ENCODE measurements at places on chromosomes 11 and 22.

- peak; percentile 67 for DNase-seq
These were observed 165.6 kb downstream of the SHANK2 start for GRCh38 chr11:71086687-71087258.

DNA sequence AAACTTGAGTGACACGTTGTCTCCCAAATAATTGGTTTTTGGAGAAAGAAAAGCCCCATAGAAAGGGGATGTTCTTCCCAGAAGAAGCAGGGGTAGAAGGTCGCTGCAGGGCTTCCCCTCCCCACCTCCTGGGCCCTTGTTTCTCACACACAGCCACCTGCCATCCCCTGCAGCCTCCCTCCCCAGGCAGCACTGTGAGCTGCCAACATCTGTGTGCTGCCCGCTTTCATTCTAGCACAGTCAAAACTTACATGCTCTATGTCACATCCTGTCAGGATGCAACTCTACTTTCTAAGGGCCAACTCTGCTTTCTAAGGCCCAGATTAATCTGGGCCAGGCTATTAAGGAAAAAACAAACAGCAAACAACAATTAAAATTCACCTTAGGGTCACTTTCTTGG is 309.4 kb upstream of the ZC3H12C start:
- no peak for DNase-seq

DNA sequence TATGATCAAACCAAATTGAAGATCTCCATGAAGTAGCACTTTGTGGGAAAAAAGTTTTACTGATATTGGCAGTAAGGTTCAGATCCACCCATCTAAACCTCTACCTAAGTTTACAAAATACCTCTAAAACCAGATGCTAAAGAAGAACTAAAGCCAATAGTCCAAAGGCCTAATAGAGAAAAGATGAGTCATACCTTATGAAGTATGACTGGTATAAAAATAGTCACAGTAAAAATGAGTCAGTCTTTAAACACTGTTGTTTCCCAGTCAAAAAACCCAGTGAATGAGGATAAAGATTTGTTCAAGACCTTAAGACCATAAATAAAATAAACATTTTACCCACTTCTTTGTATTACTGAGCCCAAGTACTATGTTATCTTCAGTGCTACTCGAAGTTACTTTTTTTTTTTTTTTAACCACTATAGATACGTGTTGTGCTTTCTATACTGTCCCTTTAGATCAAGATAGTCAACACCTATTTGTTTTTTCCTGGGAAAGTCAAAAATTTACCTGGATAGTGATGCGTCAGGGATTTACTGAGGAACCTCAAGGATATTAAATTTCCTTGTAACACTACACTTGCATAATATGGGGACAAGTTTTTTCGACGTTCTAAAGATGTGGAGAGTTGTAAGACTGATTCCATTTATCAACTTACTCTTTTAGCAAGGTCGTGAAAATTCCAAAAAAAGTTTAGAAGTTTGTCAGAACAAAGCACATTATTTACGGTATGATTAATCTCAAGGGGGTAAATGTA is 87.3 kb downstream of the CCDC73 start:
- no peak for DNase-seq

DNA sequence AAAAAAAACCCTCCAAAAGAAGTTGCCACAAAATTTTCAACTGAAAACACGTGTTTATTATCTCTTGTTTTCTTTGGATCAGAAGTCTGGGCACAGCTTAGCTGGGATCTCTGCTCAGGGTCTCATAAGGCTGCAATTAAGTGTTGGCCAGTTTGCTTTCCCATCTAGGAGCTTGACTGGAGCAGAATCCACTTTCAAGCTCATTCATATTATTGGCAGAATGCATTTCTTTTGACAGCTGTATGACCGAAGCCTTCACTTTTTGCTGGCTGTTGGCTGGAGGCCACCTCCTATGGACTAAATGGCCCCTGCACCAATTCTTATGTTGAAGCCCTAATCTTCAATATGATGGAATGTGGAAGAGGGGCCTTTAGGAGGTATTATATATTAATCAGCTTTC is 139.6 kb downstream of the DDX10 start:
- peak; percentile 52 for DNase-seq

- peak; percentile 2 for DNase-seq
These were observed 27.7 kb downstream of the LRRC4C start for GRCh38 chr11:41431784-41432183.

DNA sequence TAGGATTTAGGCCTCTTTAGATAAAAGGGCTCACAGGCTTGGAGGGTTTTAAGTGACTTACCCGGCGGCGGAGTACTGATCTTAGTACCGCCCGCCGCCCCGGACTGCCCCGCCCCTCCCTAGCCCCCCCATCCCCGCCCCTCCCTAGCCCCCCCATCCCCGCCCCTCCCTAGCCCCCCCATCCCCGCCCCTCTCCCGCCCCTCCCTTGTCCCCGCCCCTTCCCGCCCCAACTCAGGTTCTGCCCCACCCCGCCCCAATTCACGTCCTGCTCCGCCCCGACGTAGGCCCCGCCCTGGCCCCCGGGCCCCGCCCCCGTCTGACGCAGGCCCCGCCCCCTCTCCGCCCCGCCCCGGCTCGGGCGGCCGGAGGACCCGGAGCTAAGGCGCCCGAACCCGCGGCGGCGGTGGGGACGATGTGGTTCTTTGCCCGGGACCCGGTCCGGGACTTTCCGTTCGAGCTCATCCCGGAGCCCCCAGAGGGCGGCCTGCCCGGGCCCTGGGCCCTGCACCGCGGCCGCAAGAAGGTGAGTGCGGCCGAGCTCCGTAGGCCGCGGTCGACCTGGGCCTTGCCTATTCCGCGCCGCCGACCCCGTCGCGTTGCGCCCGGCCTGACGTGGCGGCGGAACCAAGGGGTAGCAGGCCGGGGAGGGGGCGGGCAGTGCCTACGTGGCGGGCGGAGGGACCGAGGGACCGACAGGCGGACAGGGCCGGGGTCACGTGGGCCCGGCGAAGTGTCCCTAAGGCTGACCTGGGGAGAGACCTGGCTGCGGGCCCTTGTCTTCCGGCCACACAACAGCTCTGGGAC is at the start of gene SCYL1:
Gene SCYL1 (plus strand): TSS at position 343 of the 805 bp plus-strand sequence. CDS start 71 bp downstream, at position 414.
- DNase-seq, result peak; percentile 90

- no peak for DNase-seq
These were observed 103.0 kb downstream of the SPATA19 start for GRCh38 chr11:133742353-133742752.

GRCh38 chr22:42743501-42743991 is 22.9 kb upstream of the A4GALT start:
- DNase-seq, result peak; percentile 92

- DNase-seq, result no peak
These were observed 340.0 kb downstream of the METTL15 start for GRCh38 chr11:28448186-28448585.

GRCh38 chr11:13145461-13145860 is 132.1 kb upstream of the BMAL1 start:
- no peak for DNase-seq

GRCh38 chr11:120773501-120774031 is 250.3 kb upstream of the TBCEL start:
- no peak for DNase-seq

GRCh38 chr22:30606455-30607299 is at the start of gene TCN2:
TSS of gene TCN2 (plus strand) at chr22:30607174. CDS start at chr22:30607332, 158 bp downstream.
- DNase-seq, result peak; percentile 84

DNA sequence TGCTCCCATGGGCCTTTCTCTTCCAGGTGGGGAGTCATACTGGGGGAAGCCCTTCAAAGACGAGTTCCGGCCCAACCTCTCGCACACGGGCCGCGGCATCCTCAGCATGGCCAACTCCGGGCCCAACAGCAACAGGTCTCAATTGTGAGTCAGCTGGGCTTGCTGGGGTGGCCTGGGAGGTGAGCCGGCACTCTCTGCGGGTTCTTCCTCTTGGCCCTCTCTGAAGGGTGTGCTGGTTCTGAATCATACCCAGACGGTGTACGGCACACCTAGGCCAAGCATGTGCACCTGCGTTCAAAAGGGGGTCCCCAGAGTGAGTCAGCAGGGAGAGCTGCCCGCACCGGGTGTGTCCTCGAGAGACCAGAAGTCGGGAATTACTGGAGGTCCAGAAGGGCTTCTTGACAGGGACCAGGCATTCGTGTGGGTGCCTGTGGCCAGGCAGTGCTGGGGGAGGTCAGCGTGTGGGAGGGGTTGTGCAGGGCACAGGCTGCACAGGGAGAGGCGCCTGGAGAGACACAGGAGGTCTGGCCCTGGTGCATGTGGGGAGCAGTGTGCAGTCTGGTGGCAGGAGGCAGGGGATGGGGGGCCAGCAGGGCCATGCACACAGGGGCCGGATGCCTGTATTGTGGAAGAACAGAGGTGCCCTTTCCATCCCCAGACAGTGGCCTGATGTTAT is 23.0 kb downstream of the PPIL2 start:
- no peak for DNase-seq

- DNase-seq, result no peak
These were observed 282.0 kb downstream of the SBF2 start for GRCh38 chr11:10012068-10012467.

- DNase-seq, result peak; percentile 31
These were observed 32.3 kb downstream of the MTMR2 start for GRCh38 chr11:95891423-95892170.

- peak; percentile 84 for DNase-seq
These were observed 26.5 kb downstream of the SGSM3 start for GRCh38 chr22:40396882-40397281.

GRCh38 chr11:74021998-74022397 is 13.1 kb upstream of the UCP3 start:
- DNase-seq, result no peak

- peak; percentile 15 for DNase-seq
These were observed 27.6 kb upstream of the APLP2 start for GRCh38 chr11:130042093-130042591.

DNA sequence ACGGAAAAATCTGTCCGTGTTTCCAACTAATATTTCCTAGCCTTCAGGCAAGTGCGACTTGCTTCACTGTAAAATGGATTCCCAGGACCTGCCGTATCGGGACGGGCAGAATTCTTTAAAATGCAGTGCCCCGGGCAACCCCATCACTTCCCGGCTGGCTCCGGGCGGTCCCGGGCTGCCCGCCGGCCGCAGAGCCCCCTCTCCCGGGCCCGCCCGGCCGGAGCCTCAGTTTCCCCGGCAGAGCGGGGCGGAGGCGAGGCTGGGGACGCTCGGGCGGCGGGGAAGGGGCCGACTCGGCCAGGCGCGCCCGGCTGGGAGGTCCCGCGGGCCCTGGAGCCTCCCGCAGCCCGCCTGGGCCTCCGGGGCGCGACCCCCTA is 84.2 kb upstream of the WNT7B start:
- no peak for DNase-seq

DNA sequence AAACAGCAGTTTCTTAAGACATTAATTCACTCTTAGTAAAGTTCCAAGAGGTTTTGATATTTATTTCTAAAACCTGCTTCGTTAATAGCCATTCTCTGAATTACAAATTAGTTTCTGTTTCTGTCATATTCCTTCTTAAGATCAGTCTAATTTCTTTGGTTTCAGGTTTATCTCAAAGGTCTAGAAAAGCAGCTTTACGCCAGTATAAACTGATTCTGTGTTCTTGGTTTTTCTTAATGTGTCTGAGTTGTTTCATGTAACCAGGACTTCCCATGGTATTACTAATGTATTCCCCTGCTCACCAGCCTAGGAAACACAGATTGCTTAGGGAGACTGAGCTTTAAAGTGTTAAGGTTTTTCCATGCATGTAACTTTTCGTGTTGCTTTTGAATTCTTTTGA is 6.8 kb upstream of the ACY3 start:
- no peak for DNase-seq

- peak; percentile 72 for DNase-seq
These were observed 19.7 kb downstream of the CTR9 start for GRCh38 chr11:10770626-10771254.

- DNase-seq, result peak; percentile 97
These were observed 69.7 kb upstream of the EP300 start for GRCh38 chr22:41022470-41023298.

- DNase-seq, result no peak
These were observed 899 bp upstream of the RAB30 start for GRCh38 chr11:83072350-83073242.

GRCh38 chr11:13666708-13667107 is 1.8 kb upstream of the FAR1 start:
- no peak for DNase-seq

DNA sequence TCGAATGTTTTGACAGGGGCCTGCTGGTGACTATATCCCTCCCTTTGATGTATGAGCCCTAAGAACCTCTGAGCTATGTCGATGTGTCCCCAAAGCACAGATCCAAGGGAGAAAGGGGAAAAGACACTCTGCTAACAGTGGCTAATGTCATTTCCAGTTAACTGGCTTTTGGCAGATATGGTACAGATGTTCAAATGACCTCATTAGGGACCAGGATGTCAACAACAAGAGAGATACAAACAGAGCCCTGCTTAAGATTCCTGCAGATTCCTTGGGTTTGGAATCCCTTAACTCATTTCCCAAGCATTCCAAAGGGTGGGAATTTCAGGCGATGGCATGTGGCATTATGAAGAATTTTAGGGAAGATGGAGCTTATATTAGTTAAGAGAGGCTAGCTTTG is 517.3 kb downstream of the SOX6 start:
- DNase-seq, result no peak

DNA sequence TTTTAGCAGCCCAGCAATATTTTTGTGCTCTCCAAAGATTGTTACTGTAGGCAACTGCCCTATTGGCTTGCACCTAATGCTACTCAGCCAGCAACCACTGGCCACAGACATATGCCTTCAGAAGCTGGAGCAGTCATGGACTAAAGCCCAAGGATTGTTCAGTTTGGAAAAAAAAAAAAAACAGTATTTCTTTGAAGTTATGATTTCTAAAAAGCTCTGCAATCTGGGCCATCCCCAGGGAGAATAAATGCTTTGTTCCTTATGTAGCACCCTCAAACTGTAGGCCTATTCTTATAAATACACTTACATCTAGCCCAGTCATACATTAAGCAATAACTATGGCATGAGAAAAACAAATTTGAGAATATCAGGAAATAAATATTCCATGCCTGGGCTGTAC is 2190.5 kb upstream of the RAG2 start:
- DNase-seq, result no peak

GRCh38 chr11:30762188-30762587 is 176.0 kb upstream of the MPPED2 start:
- no peak for DNase-seq

DNA sequence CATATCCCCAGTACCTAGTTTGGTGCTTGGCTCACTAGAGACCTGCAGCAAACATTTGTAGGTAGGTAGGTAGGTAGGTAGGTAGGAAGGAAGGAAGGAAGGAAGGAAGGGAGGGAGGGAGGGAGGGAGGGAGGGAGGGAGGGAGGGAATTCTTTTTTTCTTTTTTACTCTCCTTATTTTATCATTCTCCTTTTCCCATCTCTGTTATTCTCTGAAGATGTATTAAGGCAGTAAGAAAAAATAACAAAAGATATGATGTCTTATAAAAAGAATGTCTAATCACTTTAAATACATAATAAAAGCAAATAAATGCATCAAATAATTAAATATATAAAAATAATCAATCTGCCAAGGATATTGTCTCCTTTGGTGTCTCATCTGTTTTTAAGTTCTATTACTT is 28.4 kb downstream of the VSIG10L2 start:
- DNase-seq, result no peak

GRCh38 chr22:46429325-46429853 is 93.9 kb downstream of the TRMU start:
- DNase-seq, result no peak

Measured in tongue (tissue), 3 donors.